ENCODE measurements at places on chromosomes 1 and 21. TPM values are rescaled to one million over a fixed set of nuclear protein-coding genes. Genes with fewer than 3 reads are reported as not detected.

The CDCA8 gene
- total RNA-seq = 6.1 TPM

The PLEKHG5 gene
- total RNA-seq = 5.0 TPM

The ANGPTL1 gene
- not detected for total RNA-seq

The CD5L gene
- not detected for total RNA-seq

The GPR25 gene
- not detected for total RNA-seq
